Activated CD4-positive, CD25-positive, alpha-beta regulatory T cell treated with anti-CD3 and anti-CD28 coated beads, Interleukin-2, amount 50 U/mL, for 24 hours (primary cell): ENCODE measurements at places on chromosomes 13 and 19.

DNA sequence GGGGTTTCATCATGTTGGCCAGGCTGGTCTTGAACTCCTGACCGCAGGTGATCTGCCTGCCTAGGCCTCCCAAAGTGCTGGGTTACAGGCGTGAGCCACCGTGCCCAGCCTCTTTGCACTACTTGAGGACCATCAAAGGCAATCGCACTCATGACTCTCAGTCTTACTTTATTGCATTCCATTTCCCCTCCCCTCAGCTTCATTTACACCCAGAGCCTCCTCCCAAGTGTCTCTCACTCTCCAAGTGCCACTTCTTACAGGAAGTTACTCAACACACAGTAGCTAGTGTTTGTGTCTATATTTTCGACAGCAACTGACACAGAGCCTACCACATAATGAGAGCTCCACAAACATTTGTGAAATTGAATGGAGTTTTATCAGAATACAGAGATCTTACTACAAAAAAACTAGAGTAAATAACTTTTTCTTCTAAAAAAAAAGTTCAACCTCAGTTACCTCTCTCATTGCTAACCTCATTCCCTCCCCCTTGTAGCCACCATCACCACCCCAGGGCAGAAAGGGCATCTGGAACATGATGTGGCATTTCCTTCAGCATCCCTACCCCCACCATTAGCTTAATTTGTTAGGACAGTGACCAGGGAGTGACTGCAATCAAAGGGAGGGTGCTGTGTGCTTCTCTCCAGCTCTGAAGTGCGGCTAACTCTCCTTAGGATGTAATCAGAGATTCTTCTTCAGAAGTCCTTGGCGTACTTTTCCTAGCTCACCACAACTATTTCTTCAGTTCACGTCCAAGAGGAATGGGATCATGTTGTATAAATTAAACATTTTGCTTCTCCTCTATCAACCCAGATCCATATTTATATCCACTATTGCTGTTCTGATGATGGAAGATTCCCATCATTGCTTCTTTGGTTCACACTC is 17.0 kb upstream of the RUBCNL start:
- ATAC-seq, result no peak

DNA sequence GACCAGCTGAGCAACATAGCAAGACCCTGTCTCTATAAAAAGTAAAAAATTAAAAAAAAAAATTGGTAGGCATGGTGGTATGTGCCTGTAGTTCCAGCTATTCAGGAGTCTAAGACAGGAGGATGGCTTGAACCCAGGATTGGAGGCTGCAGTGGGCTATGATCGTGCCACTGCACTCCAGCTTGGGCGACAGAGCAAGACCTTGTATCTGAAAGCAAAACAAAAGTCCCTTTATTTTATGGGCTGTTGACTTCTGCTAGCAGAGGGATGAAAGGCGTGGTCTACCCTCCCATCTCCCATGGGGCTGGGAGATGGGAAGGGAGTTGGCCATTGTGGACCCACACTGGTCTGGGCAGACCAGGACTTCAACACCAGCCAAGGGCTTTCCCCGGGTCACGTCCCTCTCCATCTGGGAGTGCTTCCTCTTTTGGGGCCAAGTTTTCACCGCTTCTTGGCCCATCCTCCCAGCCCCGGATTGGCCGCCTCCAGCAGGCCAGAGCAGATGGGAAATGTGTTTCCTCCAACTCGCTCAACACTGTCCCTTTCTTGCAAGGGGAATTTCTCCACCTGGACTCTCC is 2.2 kb upstream of the TNFSF9 start:
- ATAC-seq, result no peak

DNA sequence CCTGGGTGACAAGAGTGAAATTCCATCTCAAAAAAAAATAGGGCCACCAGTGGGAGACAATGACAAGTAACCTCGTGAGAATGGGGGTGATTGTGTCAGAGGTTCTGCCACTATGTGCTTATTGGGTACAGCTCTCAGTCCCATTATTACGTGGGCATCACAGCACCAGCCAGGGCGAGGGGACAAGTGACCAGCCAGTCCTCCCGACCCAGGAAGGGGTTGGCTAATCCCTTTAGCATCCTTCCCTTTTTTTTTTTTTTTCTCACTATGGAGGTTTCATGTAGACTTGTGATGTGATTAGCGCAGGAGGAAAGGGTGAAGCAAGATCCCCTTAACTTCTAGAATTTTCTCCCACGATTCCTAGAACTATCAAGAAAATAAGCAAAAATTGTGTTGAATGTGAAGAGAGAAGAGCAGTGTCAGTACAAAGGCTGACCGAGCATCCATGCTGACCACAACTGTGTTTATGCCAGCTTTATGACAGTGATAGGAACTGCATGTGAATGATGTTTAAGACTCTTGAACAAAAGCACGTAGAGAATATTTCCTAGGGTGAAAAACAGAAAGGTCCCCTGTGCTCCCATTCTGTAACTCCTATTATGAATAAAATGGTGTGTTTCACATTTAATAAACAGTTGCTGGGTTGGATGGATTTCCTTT is 50.0 kb downstream of the ALOX5AP start:
- no peak for ATAC-seq

DNA sequence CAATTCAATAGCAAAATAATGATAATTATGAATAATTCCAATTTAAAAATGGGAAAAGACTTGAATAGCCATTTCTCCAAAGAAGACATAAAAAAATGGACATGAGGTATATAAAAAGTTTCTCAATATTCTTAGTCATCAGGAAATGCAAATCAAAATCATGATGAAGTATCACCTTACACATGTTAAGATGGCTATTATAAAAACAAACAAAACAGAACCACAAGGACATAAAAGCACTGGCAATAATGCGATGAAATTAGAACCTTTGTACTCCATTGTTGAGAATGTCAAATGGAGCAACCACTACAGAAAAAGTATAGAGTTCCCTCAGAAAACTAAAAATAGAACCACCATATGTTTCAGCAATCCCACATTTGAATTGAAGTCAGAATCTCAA is 1186.1 kb downstream of the SLITRK5 start:
- ATAC-seq, result no peak

DNA sequence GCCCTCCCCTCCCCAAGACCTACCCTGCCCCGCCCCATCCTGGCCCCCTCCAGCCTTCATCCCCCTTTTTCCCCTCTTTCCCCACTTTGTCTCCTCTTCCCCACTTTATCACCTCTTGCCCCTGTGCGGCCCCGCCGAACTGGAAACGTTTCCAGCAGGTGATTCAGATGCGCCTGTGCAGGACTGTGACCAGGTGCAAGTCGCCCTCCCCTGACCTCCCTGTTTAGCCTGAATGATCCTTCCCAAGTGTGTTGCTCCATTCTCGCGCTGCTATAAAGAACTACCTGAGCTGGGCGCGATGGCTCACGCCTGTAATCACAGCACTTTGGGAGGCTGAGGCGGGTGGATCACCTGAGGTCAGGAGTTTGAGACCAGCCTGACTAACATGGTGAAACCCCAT is 25.9 kb downstream of the ZNF791 start:
- no peak for ATAC-seq

- ATAC-seq, result no peak
Measured at GRCh38 chr13:91714855-91715254, 316.4 kb downstream of the GPC5 start.

GRCh38 chr19:58328999-58329398 is 2.2 kb downstream of the ZSCAN22 start:
- ATAC-seq, result no peak

DNA sequence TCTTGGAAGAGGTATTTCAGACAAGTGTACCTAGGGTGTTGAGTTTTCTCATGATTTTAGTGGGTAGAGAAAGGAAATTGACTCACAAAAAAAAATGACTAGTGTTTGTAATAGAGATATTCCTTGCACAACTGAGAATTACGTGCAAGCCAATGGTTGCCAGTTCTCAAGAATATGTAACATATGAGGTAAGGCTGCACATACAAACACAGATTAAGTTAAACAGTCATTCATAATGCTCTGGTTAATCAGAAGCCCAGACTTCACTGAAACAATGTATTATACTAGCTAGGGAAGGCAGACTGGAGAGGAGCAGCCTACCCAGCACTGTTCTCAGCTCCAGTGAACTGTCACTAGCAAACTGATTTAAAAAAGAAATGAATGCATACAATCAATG is 418.3 kb downstream of the DIAPH3 start:
- no peak for ATAC-seq
